Ovary (tissue), 10 donors: ENCODE measurements at places on chromosomes 2 and 18.

DNA sequence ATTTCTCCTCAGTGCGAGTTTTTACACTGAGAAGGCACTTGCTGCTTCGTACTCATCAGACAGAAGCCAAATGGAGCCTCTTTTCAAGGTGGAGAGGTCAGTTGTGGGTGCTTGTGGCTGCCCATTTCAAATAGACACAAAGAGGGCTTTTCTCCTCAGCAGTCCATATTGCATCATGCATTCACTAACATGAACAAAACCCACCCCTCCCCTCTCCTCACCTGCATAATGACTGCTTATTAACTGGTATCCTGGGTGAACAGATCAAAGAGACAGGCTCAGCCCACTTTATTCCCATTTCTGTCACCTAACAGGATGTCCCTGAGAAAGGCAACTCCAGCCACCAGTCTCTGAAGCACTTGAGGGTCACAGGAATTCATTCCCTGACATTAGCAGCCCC lies 28.9 kb downstream of the KLF7 start:
- no peak for DNase-seq

DNA sequence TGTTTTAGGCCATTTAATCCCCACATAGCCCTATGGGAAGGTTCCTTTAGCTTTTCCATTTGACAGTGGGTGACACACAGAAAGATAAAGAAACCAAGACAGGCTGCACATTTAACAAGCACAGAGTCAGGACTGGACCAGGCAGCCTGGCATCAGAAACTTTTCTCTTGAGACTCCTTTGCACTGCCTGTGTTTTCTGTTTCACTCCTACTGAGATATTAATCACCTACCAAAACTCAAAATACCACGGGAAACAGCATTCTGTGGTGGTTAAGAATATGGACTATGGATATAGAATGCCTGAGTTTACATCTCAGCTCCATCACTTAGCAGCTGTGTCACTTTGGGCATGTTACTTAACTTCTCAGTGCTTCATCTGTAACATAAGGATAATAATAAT lies 73.3 kb downstream of the CTAGE1 start:
- no peak for DNase-seq

GRCh38 chr2:49801898-49802450 lies 647.7 kb upstream of the FSHR start:
- no peak for DNase-seq

GRCh38 chr2:64943387-64944150 lies 45.6 kb upstream of the SLC1A4 start:
- DNase-seq, result peak; percentile 78

DNA sequence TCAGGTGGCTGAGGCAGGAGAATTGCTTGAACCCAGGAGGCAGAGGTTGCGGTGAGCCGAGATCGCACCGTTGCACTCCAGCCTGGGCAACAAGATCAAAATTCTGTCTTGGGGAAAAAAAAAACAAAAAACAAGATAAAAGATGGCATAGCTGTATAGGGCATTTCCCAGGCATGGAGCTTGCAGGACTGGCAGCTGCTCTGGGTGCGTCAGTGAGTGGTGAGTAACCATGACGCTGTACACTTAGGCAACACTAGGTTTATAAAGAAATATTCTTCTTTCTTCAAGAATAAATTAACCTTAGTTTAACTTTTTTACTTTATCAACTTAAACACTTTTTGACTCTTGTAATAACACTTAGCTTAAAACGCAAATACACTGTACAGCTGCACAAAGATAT lies 15.4 kb downstream of the TGOLN2 start:
- no peak for DNase-seq

DNA sequence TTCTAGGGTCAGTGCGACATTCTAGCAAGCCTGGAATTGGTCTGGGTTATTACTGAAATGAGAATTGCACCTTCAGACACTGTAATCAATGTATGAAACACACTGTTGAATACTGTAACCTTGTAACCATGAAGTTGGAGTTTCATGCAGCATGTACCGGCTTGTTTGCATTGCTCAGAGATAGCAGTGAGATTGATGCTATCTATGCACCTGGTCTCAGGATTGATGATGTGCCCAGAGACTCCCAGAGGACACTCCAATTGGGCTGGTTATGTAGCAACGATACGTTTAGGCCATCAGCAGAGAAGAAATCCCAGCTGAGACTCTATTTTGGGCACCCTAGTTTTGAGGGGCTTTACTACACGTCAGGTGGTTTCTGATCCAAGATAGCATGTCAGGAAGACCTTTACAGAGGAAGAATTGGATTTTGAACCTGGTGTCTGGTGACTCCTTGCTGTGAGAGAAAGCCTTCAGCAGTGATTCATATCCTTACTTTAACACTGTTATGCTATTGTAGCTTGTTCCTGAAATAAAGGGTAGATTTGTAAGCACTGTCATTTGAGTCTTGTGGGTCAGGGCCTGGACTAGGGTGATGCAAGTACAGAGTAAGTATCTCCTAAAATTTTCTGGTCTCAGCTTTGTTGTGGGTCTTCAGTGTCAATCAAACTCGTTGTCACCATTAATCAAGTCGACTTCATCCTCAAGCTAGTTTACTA lies 305.1 kb upstream of the GULP1 start:
- DNase-seq, result no peak

DNA sequence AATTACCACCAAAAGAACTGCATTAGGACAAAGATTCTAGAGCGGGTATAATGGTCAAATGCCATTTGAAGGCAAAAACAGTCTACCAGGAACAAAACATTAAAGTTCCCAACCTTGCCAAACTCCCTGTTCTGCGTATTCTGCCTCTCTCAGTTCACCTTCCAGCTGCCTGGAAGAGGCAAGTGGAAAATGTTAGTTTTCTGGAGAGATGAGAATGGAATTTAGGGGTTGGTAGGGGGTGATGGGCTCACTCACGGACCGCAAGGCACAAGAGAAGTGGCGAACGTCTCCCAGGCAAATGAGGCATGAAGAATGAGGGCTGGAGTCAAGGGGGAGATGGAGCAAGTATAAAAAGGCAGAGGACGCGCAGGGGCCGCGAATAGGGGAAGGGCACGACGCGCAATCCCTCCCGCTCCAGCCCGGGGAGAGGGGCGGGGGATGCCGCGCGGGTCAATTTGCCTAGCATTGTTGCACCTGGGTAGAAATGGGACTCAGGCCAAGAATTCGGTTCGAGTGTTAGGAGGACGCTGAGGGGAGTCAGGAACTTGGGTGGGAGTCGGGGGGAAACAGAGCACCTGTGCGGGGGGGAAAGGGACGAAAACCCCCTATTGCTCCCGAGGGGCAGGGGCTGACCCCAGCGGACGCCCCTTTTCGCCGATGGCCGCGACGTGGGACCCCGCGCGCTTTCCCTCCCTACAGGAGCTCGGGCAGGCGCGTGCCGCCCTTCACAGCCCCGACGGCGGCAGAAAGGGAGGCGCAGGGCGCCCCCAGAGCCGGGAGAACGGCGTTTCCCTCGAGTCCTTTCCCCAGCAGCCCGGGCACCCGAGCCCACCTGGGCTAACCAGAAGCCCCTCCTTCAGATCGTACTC lies 573 bp downstream of the PAIP2B start:
- peak; percentile 70 for DNase-seq

DNA sequence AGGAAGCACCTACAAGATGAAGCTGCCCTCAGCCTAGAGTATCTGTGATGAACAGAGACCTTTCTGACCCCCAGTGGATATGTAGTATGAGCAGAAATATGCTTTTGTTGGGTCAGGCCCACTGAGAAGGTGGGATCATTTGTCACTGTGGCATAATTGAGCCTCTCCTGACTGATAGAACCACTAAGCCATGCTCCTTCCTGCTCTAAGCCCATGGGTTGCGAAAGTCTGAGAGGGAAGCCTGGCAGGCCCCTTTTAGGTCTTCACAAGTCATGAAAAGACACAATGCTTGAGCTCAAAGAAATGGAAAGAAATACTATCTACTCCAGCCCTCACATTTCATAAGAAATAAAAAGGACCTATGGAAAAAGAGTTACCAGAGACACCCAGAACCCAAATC lies 127.7 kb downstream of the TNS1 start:
- no peak for DNase-seq

- DNase-seq, result no peak
Measured at GRCh38 chr2:2751715-2752315, 420.7 kb upstream of the MYT1L start.

GRCh38 chr18:59022167-59022945 lies 117.3 kb upstream of the SEC11C start:
- DNase-seq, result peak; percentile 48
